Posterior vena cava (tissue), 2 donors: ENCODE measurements at places on chromosomes 12 and 14. TPM values are rescaled to one million over a fixed set of nuclear protein-coding genes. Genes with fewer than 3 reads are reported as not detected.

Gene RERG
- total RNA-seq, result 107 TPM

Gene KLRF1
- total RNA-seq, result 0.33 TPM

Gene C14orf180
- total RNA-seq, result 5.9 TPM

Gene GLTP
- total RNA-seq, result 36.4 TPM

Gene KRT73
- total RNA-seq, result not detected

Gene PTPRQ
- 0.67 TPM for total RNA-seq

Gene TAS2R8
- total RNA-seq, result not detected

Gene IRAK3
- 24.3 TPM for total RNA-seq

Gene TAS2R43
- total RNA-seq, result 0.33 TPM

Gene ESPL1
- total RNA-seq, result 0.62 TPM

GRCh38 chr14:51298895-51299294, 58.8 kb downstream of the TMX1 start:
- no peak for DNase-seq

- DNase-seq, result no peak
Observed at GRCh38 chr14:61257469-61258057, 23.6 kb downstream of the TMEM30B start.

DNA sequence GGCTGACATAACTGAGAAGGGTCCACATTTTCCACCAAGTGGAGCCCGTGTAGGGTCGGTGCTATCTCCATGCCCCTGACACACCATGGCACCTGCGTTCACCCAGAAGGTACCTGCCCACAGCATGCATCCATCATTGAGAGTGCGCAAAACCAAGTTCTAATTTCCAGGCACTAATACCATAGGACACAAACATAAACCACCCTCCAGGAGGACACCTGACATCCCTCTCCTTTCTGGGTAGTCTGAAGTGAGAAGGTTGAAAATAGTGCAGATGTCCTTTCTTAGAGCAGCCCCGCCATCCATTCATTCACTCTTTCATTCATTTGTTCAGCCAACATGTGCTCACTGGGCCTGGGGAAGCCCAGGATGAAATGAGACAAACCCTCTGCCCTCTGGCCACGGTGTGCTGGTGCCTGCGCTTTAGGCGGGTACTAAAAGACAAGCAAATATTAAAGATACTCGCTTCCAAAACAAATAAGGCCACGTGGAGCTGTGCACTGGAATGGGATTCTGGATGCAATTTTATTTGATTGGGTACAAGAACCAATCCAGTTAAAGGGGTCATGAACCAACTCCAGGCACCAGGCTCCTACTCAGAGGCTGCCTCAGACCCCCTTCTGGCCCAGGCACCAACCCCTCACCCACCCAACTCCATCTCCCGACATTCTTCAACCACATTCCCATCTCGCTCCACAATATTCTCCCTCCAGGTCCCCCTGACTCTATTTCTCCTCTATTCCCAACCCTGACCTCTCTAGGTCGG, 1.2 kb downstream of the TTC7B start:
- DNase-seq, result no peak

DNA sequence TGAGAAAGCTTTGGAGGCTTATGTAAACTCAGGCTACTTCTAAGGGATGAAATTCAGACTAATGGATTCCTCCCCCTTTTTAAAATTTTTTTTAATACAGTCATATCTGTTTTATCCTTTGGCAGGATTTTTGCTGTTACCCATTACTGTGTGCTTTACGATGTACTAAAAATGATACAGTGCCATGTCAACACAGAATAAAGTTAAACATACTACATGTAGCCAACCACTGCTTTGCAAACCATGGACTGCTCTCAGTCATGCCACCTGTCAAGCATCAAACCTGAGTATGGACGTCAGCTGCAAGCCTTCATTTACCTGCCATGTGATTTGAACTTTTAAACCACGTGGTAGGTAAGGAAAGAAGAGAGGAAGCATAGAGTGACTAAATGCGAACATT, 325.8 kb downstream of the FUT8 start:
- DNase-seq, result no peak

DNA sequence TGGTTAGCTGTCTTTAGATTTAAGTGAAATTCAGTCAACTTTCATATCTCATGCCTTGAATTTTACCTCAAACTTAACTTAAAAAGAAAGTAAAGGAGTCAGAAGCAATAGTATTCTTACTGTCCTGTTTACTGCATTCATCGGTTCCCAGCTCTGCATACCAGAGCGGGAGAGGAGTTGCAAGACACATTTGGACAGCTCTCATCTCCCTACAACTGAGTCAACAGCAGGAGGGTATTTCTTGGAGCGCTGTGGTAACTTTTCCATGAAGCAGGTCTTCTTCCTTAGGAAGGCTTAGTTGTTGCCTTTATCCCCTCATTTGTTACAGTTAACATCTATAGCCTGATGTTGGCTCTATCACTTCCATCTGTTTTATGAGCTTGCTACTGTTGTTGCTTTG, 65.1 kb downstream of the TRMT5 start:
- no peak for DNase-seq

DNA sequence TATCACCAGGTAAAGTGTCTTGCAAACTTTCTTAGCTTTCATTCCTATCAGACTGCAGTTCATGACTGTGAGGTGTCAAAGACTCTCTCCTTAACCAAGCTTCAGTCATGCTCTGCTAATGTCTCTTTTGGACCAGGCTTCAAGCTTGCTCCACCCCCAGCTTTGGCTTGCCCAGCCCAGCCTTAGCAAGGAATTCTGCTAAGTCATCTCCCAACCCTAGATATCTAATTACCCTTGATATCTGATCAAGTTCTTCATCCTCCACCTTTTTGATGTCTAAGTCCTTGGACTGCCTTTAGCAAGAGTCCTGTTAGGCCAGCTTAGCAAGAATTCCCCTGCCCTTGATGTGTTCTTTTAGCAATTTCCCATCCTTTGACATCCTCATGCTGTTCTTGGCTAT, 108.9 kb upstream of the FGD4 start:
- no peak for DNase-seq

- DNase-seq, result peak; percentile 63
Observed at GRCh38 chr14:99361596-99362215, 89.7 kb upstream of the BCL11B start.

DNA sequence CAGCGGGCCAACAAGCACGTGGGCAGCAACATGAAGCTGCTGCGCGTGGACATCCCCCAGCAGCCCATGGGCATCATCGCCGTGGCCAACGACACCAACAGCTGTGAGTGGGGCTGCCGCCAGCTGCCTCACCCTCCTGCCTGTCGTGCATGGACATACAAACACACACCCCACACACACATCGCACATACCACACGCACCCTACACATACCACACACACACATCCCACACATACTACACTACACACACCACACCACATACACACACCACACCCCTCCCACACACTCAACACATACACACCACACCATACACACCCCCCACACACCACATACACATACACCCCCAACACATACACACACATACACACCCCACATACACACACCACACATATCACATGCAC, 25.2 kb upstream of the NXPH4 start:
- no peak for DNase-seq

- DNase-seq, result no peak
Observed at GRCh38 chr12:105967038-105967776, 171.5 kb downstream of the NUAK1 start.

GRCh38 chr14:95440951-95441350, 75.5 kb downstream of the SYNE3 start:
- DNase-seq, result no peak

DNA sequence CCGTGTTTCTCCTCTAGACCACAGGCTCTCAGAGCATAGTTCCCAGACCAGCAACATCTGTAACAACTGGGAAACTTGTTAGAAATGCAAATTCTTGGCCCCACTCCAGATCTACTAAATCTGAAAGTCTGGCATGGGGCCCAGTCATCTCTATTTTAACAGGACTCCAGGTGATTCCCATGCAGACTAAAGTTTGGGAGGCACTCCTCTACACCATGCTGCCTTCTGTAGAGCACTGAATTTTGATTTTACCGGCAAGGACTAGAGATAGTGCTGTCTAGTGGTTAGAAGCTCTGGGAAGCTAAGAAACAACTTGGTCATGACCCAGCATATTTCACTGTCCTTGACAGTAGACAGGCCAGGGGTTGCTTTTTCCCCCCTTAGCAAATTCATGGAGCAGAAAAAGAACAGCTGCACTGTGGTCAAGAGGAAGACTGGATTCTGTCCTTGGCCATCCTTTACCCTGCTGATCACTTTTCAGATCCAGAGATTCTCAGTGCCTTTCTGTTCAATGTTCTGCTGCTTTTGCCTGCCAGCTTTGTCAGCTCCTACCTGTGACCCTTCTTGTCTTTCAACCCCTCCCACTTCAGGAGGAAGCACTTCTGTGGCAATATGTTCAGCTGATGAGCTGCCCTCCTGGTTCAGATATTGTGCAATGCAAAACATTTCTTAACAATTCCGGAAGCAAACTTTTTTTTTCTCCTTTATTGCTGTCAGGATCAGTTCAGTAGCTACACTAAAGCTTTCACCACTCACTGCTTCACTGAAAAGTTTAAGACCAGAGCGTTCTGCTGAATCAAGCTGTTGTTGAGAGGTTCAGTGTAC, 133.8 kb upstream of the NUDT4 start:
- no peak for DNase-seq

DNA sequence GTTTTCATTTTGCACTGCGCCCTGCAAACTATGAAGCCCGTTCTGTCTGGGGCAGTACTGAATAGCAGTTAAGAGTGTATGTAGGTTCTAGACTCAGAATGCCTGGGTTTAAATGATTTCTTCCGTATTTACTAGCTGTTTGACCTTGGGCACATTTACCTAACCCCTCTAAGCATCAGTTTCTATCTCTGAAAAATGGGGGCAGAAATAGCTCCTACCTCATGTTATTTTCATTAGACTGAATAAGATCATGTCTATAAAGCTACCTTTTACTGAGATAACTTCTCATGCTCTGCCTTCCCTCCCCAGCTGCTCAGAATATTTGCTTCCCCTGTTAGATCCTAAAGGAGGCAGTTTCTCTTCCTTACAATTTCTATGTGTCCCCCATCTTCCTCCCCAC, 5.7 kb downstream of the PAH start:
- DNase-seq, result no peak

DNA sequence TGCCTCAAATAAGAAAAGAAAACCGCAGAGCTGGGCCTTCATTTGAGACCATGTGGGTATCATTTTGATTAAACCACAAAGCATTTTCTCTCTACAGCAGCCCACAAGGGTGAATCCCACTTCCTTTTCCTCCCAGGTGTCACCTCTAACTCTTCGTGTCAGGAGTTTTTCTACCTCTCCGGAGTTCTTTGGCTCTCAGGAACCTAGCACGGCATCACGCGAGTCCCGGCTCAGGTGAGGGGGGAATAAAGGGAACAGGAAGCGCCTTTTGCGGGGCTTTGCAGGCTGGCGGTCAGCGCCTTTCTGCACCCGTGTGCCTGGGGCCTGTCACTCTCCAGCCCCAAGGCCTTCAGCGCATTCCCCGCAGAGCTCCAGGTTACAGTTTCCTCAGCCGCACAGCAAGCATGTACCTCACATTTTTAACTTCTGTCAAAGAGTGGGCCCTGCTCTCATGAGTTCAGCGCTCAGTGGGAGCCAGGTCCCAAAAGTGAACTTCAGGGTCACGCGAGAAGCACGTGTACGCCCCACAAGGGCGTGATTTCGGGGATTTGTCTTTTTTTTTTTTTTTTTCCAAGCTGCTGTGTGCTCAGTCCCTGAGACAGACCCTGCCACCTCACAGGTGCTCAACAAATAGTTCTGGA, 740 bp upstream of the PRPF40B start:
- DNase-seq, result no peak

GRCh38 chr12:97300891-97301290, 161.7 kb upstream of the RMST start:
- no peak for DNase-seq

DNA sequence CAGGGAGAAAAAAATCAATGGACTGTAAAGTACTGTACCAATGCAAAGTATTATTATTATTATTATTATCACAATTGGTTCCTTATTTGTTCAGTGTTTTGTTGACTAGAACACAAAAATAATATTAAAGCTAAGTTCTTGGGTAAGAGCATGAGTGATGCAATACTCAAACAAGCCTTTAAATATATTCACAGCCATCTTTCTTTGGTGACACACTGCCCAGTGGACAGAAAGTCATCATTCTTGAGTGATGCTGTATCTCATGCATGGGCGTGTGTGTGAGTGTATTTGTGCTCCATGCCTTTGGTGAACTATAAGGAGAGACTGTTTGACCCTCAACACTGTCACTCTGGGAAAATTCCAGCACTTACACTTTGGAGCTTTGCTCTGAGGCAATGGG, 93.6 kb downstream of the KCNK10 start:
- DNase-seq, result no peak

GRCh38 chr14:77574446-77575115, 41.9 kb downstream of the SPTLC2 start:
- no peak for DNase-seq

- peak; percentile 92 for DNase-seq
Observed at GRCh38 chr14:37874429-37875109, 279.1 kb downstream of the TTC6 start.

DNA sequence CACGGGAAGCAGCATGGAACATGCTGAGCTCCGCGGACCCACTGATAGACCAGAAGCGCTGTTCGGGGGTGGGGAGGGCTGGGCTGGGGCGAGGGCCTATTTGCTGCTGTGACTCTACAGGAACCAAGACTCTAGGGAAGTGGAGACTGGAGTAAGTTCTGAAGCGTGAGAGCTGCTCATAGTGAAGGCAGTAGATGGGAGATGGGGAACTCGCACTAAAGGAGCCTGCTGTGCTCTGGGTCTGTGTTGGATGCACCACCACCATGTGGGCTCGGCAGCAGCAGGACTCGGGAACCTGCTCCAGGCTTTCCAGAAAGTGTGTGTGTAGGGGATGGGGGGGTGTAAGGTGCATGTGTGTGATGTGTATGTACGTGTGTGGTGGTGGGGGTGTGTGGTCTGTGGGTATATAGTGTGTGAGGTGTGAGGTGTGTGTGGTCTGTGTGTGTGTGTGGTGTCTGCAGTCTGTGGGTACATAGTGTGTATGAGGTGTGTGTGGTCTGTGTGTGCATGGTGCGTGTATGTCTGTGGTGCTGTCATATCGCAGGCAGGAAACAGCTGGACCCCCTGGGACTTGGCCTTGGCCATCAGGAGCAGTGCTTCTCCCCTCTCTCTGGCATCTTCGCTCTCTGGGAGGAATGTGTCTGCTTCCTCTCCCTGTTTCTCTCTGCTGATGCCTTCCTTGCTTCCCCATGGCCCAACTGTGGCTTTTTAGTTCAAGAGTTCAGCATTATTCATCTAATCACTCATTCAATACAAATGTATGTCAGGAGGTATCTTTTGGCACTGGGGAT, 378.9 kb downstream of the FUT8 start:
- DNase-seq, result no peak

DNA sequence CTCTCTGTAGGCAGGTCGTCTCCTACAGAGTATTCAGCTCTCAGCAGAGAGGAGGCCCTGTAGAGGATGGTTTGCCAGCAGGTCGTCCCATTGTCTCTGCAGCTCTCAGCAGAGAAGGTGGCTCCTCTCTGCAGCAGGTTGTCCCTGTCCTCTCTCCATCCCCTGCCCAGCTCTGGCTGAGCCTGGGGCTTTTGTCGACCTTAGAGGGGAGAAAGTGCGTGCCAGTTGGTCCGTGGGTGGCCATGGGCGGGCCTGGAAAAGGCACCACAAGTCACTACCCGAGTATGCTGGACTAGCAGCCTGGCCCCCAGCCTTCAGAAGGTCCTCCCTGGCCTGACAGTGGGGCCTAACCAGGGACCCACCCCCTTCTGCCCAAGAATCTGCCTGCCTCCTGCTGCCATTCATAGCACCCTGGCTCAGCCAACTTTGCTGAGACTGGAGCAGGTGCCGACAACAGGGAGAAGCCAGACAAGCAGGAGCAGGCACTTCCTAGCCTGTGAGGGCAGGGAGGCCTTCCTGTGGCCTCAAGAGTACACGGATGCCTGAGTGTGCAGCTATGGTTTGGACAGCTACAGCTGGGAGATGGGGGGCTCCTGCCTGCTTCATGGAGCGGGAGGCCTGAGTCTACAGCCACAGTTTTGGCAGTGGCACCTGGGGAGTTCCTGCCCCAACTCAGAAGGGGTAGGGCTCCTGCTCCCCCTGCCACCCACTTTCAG, 59.7 kb upstream of the KCNH3 start:
- DNase-seq, result no peak
